ENCODE measurements at places on chromosomes 12 and 14.

- no peak for DNase-seq
Observed at GRCh38 chr12:63899396-63899795, 54.9 kb downstream of the SRGAP1 start.

DNA sequence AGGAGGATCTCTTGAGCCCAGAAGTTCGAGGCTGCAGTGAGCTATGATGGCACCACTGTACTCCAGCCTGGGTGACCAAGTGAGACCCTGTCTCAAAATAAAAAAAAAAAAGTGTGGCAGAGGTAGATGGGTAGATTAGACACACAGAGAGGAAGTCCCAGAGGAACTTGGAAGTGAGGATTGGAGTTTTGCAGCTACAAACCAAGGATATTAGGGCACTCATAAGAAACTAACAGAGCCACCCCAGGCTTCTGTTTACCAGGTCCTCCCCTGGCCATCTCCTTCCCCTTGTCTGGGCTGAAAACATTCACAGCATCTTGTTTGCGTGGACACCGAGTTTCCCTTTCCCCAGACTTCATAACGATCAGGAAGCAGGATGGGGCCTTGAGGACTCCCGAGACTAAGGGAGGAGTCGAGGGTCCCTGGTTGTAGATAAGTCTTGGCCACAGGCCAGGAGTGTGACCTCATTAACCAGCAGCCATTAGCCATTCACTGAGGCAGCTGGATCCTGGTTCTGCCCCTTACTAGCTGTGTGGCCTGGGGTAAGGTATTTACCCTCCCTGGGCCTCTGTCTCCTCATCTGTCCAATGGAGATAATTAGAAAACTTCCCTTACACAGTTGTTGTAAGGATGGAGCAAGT is 2.1 kb downstream of the MAP1LC3B2 start:
- DNase-seq = no peak

DNA sequence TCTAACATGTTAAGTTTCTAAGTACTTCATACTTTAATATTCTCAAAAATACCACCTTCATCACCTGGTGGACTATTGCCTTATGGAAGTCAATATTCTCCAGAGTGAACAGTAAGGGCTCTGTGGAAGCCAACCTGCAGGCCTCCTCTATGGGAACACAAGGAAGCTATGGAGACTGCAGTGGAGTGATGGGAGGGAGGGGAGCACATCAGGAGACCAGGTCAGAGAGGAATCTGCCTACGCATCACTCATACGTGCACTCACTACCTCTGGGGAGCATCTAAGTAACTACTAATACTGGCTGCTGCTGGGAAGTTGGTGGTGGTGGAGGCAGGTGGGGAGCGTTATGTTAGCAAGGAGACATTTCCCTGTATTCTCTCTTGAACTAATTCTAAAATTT is 19.9 kb downstream of the HECTD4 start:
- no peak for DNase-seq

GRCh38 chr14:104687601-104688504 is 1.6 kb upstream of the INF2 start:
- no peak for DNase-seq

DNA sequence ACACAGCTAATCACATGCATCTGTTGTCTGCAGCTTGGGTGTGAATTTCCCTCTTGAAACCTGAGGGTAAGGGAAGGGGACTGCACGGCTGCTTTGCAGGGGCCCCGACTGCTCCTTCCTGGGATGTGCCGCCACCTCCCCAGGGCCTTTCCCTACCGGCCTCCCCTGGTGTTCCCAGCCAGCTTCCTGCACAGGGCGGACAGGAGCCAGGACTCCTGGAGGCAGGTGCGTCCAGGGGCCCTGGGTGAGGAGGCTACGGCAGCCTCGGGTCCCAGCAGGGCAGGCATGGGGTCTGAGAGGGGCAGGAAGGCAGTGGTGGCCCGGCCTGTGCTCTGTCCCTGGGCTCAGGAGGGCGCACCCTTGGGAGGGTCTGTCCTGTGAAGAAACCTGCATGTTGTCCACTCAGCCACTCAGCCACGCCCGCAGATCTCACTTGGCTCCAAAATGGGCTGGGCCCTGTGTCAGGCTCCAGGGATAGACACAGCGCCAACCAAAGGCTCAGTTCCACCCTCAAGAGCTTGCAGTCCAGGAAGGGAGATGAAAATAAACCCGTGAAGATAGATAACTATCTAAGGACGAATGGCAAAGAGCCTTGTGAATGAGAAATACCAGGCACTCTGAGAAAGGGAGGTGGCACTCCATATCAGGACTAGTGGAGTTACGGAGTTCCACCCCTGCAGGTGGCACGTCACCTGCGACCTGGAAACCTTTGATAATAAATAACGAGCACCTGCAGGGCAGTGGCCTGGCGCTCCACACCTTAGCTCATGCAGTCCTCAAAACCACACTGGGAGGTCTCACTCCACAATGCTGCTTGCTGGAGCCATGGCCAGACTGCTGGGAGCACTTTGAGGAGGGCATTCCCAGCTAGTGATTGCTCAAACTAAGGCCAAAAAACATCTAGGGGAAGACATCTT is 427.4 kb downstream of the AACS start:
- DNase-seq = no peak

DNA sequence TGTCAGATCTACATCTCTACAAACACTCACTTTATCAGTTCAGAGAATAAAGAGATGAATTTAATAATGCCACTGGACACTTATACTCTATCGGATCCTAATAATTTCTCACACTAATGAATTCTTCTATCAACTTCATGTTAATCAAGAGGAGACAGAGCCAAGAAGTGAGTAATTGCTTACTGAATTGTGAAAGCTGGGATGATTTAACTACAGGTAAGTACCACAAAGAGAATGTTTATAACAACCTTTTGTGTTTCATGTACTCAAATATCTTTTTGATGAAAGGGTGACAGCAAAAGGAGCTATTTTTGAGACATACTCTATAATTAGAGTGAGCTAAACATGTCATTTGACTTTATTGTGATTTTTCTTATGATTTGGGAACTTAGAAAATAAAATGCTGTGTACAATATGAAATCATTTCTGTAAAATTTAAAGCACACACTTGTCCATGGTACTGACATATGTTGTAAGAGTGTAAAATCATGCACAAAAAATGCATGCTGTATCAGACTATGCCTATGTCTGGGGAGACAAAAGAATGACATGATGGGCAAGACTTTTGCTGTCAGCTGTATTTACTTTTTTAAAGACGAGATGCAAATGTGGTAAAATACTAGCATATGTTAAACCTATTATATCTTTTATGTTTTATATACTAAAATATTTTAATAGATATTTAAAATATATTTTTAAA is 361.2 kb downstream of the CCER1 start:
- DNase-seq = no peak

GRCh38 chr14:105241641-105242040 is 6.7 kb upstream of the BTBD6 start:
- DNase-seq = no peak

DNA sequence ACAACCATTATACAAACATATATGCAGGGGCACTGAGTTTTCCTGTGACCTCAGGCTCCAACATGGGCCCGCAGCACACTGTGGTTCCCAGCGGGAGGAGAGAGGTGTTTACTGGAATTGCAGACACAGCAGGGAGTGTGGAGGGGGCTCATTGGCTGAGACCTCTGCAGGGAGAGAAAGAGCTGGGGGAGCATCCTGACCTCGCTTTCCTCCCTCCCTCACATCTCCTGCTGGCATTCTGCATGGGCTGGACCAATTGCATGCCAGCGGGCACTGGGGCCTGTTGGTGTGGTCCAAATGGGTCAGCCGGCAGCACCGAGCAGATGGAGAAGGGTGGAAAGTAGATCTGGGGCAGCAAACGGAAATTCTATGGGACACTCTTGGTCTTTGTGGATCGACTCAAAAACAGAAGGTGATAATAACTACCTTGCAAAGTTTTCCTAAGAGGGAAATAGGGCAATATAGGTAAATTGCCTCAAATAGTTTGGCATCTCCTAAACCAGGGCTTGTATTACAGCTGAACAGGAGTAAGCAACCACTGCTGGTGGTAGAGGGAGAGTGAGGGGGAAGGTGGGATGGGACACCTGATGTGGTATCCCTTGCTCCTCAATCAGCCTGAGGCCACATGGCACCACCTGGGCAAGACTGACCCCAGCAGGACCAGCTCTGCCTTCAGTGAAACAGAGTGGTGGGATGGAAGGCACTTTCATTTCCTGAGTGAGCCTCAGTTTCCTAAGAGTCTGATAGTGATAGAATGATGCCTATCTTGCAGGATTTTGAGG is 86.9 kb downstream of the NTF3 start:
- no peak for DNase-seq

- DNase-seq = no peak
Observed at GRCh38 chr12:96513681-96514080, 24.3 kb downstream of the CFAP54 start.

- no peak for DNase-seq
Observed at GRCh38 chr12:79776111-79776510, 85.3 kb upstream of the PAWR start.

GRCh38 chr12:94174576-94174975 is 26.2 kb downstream of the PLXNC1 start:
- no peak for DNase-seq

DNA sequence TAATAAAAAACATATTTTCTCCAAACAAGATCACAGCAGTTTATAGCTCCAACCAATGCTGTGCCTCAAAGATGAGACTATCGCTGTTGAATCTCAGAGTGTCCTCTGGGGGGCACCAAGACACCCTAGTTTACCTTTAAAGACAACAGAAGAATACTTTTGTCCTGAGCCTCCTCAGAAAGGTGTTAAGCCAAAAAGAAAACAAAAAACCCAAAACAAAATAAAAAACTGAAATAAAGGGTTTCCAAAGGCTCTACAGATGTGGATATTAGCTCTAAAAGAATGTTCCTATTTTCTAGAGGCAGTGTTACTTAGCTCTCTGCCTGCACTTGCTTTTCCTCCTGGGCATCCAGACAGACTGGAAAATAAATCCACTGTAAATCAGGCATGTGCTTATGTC is 86.9 kb upstream of the TTC7B start:
- peak; percentile 70 for DNase-seq

GRCh38 chr14:35114036-35114435 is 7.8 kb downstream of the PPP2R3C start:
- no peak for DNase-seq

GRCh38 chr14:100225169-100225568 is 13.8 kb upstream of the YY1 start:
- no peak for DNase-seq

GRCh38 chr12:132506328-132507160 is 16.6 kb downstream of the FBRSL1 start:
- no peak for DNase-seq

- no peak for DNase-seq
Observed at GRCh38 chr14:25406818-25407217, 356.9 kb upstream of the STXBP6 start.

GRCh38 chr14:53109105-53110041 is 43.8 kb downstream of the DDHD1 start:
- no peak for DNase-seq

- DNase-seq = no peak
Observed at GRCh38 chr12:128603573-128604115, 220.1 kb downstream of the SLC15A4 start.

- DNase-seq = no peak
Observed at GRCh38 chr14:101351769-101352168, 209.5 kb upstream of the DIO3 start.

GRCh38 chr14:52730709-52731111 is 744 bp downstream of the STYX start:
- no peak for DNase-seq

DNA sequence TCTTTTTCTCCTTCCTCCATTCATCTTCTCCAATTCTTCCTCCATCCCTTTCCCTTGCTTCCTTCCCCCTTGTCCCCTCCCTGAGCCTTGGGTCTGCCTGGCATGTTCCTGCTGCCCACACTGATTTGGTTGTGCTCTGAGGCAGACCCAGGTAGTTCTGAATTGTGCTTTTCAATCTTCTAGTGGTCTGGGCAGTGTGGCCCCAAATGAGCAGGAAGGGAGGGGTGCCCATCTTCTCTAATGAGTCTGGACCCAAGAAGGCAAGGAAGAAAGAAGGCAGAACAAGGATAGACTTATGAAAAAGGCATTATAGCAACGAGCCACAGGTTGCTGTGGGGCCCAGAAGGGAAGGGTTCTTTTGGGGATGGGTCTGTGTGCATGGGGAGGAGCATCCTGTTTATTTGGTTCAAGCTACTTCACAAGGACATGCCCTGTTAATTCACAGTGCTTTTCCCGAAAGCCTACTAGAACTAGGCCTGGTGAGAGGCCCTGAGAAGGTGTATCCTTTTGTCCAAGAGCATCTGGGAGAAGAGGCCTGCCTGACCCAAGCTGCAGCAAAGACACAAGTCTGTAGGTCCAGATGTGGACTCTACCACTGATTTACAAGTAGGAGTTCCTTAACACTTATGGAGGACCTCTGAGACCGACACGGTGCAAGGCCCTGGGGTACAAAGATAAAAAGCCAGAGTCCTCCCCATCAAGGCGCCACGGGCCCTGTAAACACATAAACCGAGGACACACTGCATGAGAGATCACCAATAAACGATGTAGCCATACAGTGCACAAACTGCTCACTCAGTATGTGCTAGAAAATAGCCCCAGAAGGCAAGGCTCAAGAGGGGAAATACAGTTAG is 1.1 kb upstream of the SUSD6 start:
- DNase-seq = no peak

DNA sequence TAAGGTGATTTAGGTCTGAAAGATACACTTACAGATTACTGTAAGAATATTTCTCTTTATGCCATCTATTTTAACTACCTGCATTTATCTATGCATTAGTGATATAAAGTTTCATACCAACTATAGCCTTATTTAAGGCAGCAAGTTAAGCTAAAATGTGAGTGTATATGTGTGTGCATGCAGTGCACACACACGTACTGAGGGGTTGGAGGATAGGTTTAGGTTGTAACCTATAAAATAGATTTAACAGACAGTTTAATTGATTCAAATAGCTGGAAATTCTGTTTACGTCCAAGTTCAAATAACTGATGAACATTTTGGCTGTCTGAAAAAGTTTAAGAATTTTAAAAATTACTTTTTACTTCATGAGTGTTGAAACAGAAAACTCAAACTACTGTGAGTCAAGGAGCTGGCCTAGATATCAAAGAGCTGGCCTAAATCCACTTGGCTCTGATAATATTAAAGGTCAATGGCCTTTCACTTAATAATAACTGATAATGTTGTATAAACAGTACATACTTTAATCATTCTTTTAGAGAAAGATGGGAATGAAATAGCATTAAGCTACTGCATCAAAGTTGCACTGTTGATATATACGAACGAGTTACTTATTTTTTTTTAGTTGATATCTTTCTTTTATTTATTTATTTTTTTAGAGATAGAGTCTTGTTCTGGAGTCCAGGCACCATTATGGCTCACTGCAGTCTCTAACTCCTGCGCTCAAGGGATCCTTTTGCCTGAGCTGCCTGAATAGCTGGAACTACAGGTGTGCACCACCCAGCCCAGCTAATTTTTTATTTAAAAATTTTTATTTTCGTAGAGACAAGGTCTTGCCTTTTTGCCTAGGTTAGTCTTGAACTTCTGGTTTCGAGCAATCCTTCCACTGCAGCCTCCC is 13.8 kb upstream of the KCNJ8 start:
- no peak for DNase-seq
